Foreskin keratinocyte (primary cell): ENCODE measurements at places on chromosomes 1 and 21. TPM values are rescaled to one million over a fixed set of nuclear protein-coding genes. Genes with fewer than 3 reads are reported as not detected.

The FAM131C gene
- polyA plus RNA-seq = 1.0 and 1.4 TPM in 2 replicates

The THEM5 gene
- 0.08 TPM in 1 of 2 replicates, not detected in the other for polyA plus RNA-seq

The BSND gene
- not detected in 2 replicates for polyA plus RNA-seq

The CSMD2 gene
- 1.1 and 1.4 TPM in 2 replicates for polyA plus RNA-seq

The TPM3 gene
- polyA plus RNA-seq = 310 and 343 TPM in 2 replicates

The C8A gene
- not detected in 2 replicates for polyA plus RNA-seq

The UQCRHL gene
- 5.6 and 8.7 TPM in 2 replicates for polyA plus RNA-seq

The C21orf58 gene
- 3.3 and 3.8 TPM in 2 replicates for polyA plus RNA-seq

The CBS gene
- 31.8 and 56.3 TPM in 2 replicates for polyA plus RNA-seq

The ATP1A2 gene
- polyA plus RNA-seq = not detected in 2 replicates

The GOLT1A gene
- 0.60 and 0.67 TPM in 2 replicates for polyA plus RNA-seq

The CYP4Z1 gene
- polyA plus RNA-seq = not detected in 2 replicates

The COL9A2 gene
- 26.6 and 48.6 TPM in 2 replicates for polyA plus RNA-seq

The PRSS38 gene
- polyA plus RNA-seq = not detected in 2 replicates

The ORC1 gene
- polyA plus RNA-seq = 8.0 and 10.8 TPM in 2 replicates
